ENCODE measurements at places on chromosomes 11 and 22.

GRCh38 chr22:35477911-35478582 is 62.6 kb upstream of the RASD2 start:
- DNase-seq = no peak

DNA sequence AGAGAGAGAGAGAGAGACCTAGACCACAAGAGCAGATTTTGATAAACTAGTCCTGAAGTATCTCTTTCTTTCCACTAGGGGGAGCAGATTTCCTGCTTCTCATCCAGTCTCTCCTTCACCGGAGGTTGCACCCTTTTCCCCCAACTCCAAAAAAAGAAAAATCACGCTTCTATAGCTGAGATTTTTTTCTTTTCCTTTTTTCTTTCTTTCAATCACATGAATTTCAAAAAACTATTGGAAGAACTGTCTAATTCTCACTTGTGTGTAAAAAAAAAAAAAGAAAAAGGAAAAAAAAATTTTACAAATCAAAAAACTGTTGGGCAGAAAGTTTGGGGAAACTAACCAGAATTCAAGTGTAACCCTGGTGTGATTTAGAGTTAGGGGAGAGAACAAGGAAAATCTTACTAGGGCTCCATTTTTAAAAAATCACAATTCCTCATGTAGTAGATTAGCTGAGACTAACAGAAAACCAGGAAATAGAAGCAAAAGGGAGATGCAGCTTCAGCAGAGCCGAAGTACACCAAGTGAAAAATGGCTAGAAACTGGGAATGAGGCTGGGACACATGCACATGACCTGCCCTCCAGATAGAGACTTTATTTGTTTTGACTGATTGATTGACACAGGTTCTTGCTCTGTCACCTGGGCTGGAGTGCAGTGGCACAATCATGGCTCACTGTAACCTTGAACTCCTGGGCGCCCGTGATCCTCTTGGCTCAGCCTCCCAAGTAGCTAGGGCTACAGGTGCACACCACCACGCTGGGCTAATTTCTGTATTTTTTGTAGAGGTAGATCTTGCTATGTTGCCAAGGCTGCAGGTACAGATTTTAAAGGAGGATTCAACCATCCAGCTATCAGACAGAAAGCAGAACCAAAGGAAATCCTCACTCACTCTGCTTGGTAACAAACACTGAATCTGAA is 27.1 kb downstream of the SDHD start:
- DNase-seq = no peak

DNA sequence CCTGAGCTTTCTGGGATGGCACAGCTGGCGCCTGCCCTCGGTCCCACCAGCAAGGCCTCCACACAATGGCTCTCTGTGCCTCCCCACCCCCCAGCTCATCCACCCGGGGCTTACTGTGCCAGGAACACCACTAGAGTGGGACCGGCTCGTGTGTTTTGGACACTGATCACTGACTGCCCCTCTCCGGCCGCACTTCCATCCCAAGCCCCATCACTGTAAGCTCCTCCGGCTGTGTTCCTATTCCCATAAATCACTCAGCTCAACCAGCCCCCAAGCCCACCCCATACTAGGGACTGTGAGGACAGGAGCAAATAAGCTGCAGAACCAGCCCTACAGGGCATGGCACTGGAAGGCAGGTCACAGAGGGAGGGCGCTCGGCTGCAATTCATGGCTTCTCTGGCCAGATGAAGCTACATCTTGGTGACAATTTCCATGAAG is 7.3 kb downstream of the APBB1 start:
- no peak for DNase-seq

DNA sequence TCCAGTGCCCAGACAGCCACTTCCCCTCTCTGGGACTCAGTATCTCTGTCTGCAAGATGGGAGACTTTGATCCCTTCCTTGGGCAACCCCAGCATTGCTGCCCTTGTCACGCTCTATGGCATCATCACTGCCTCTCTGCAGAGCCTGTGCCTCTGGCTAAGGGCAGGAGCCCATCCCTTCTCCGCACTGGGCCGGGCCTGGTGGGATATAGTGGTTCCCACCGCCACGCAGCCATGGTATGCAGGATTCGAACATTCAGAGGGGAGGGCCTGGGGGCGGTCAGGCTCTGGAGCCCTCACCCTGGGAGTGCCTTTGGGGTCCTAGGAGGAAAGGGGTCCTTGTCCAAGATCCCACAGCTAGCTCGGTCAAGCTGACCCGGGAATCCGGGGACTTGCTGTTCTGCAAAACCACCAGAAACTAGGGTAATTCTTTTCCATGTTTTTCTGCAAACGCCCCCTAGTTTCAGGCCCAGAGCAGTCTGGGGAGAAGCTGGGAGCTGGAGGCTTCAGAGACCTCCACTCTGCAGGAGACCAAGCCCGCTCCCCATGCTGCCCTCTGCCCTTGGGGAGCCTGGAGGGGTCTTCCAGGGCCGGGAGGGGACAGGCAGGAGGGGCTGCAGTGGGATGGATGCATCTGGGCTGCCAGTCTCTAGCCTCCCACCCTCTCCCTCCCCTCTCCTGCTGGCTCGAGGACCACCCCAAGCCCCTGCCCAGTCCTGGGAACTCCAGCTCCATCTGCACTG is 24.4 kb upstream of the CBX7 start:
- DNase-seq = no peak

DNA sequence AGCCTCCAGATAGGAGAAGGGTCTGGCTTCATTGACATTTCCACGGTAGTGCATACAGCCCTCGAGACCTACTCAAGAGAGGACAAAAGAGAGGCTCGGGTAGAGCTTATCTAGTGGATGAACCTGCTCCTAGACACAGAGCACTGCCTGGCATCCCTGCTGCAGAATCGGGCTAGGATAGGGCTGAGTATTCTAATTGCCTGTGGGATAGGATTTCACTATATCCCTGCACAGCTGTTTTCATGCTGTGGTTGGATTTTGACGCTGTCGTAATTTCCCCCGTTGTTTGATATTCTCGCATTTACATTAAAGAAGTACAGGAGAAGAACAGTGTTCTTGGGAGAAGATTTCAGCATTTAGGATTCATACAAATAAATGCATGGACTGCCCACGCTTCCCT is 107.8 kb downstream of the KIRREL3 start:
- no peak for DNase-seq

- no peak for DNase-seq
Observed at GRCh38 chr22:41565403-41566054, 4.7 kb downstream of the CSDC2 start.

DNA sequence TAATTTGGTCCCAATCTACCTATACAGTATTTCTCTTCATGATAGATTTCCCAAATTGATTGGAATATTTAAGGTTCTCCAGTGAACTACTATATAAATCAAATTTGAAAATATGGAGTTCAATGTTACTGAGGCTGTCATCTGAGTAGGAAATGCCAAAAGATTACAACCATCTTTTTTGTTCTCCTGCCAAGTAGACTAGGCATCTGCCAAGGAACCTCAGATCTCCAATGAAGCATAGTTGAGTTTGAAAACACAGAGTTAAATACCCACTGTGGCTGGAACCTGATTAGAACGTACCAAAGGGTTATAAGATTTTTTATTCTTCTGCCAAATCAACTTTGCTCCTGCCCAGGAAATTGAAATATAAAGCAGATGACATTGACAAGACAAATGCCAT is 330.9 kb downstream of the CNTN5 start:
- no peak for DNase-seq

DNA sequence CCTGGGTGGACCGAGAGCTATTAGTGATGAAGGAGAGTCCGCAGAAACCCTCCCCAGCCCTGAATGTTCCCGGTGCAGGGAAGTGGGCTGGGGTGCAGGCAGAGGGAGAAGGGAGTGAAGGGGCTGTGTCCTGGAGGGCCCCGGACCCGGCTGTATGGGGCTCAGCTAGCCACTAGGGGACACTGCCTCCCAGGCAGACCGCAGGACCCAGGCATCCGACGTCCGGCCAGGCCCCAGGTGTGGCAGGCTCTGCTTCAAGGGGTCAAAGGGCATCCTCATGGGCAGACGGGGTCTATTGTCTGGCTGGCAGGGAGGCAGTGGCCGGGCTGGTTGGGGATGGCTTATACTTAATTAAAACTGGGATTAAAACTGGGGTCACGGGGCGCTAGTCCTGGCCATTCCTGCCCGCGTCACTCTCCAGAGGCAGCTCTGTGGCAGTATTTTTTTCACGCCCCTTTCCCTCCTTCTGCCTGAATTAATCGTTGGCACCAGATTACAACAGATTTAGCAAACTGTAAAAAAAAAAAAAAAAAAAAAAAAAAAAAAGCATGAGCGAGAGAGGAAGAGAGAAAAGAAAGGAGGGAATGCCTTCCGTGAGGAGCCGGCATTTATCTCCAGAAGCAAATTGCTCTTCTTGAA is 5.1 kb downstream of the FLRT1 start:
- no peak for DNase-seq

GRCh38 chr22:38081941-38082828 is 1.8 kb downstream of the SLC16A8 start:
- DNase-seq = no peak

- DNase-seq = no peak
Observed at GRCh38 chr11:7383406-7383805, 101.9 kb upstream of the OLFML1 start.

GRCh38 chr22:39182478-39183030 is 30.1 kb upstream of the CBX7 start:
- no peak for DNase-seq

GRCh38 chr11:8087185-8087584 is 6.2 kb downstream of the TUB start:
- no peak for DNase-seq

GRCh38 chr11:1759851-1760220 is 3.9 kb downstream of the CTSD start:
- DNase-seq = no peak

DNA sequence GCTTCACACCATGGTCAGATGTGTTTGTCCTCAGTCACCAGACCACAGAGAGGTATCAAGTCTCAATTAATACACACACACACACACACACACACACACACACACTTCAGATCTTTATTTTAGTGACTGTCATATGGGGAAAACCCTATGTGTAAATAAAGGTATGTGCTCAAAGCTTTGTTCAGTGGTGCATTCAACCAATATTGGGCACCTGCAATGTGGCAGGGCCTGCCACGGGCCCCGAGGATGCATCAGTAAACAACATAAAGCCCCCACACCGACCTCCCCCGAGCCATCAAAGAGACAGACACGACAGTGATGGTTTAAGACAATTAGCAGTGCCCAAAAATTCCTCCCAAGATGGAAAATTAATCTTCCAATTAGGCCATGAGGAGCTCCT is 51.6 kb downstream of the SHANK2 start:
- DNase-seq = no peak

DNA sequence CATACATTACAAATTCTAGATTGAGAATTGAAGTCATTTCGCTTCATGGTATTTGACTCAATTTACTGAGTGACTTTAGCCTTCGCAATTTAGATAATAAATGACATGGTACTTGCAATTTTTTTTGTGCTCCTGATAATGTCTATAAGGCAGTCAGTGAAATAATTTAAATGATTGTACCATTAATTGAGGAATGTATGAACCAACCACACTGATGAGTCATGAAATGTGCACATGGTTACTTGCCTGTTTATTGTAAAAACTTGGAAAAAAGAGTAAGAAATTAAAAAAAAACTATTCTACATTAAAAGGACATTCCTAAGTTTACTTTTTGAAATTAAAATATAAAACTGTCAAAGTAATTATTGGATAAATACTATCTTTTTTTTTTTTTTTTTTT is 43.3 kb downstream of the DNAJC24 start:
- DNase-seq = no peak
